ENCODE measurements at places on chromosomes 2 and 18.

GRCh38 chr18:45619062-45619825 lies 4.0 kb downstream of the SLC14A2 start:
- no peak for DNase-seq

DNA sequence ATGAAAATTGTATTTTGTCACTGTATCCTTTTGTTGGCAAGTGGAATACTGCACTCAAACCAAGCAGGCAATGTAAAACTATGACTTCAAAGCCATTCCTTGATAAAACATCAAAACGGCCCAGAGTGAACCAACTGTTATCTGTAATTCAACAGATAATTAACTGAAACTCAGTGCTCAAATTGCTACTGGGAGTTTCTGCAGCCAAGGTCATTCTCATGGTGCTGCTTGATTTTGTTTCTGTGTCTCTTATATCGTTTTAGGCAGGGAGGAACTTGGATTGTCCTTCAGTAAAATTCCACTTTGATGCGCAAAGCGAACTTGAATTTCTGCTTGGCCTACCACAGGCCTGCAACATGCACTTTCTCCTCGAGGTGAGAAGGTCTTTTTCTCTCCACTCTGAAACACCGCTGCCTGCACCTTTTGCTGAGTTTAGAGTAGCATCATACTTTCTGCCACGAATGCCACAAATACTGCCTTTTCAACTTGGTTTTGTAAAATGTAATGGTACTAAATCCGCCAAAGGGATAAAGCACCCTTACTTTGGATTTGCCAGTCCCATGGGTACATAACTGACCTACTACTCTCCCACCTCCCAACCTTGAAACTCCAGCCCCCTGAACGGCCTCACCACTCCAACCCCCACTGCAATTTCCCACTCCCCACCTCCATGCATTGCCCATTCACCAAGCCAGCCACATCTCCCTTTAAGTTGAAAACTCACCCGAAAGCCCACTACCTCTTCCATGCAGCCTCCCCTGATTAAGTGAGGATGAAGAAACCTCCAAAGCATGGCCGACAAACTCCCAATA lies 204.7 kb downstream of the TGIF1 start:
- DNase-seq, result no peak

- no peak for DNase-seq
These were observed 219.0 kb downstream of the ACTR3 start for GRCh38 chr2:114108824-114109416.

- no peak for DNase-seq
These were observed 111.1 kb downstream of the PDCL3 start for GRCh38 chr2:100673691-100674485.

DNA sequence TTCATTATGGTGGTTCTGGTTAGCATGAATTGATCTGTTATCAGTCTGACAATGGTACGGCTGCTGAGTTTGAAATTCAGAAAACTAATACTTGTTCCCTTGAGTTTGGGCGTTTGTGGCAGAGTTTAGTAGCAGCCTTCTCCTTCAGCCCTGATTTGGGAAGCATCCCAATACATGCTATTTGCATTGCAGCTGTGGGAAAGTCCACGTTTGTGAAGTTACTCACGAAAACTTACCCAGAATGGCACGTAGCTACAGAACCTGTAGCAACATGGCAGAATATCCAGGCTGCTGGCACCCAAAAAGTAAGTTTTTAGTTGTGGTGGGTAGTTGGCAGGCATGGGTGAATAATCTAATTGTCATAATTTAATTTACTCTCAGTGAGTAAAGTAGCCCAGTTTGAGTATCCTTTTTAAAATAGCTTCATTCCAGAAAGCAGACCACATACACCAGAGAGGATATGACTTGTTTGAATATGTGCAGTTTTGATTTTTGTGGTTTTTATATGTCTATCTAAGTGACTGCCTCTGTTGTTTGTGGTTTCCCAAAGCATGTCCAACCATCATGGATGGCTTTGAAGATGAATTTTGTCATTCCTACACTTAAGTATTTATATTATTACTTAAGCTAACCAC lies 12.2 kb downstream of the DGUOK start:
- no peak for DNase-seq

DNA sequence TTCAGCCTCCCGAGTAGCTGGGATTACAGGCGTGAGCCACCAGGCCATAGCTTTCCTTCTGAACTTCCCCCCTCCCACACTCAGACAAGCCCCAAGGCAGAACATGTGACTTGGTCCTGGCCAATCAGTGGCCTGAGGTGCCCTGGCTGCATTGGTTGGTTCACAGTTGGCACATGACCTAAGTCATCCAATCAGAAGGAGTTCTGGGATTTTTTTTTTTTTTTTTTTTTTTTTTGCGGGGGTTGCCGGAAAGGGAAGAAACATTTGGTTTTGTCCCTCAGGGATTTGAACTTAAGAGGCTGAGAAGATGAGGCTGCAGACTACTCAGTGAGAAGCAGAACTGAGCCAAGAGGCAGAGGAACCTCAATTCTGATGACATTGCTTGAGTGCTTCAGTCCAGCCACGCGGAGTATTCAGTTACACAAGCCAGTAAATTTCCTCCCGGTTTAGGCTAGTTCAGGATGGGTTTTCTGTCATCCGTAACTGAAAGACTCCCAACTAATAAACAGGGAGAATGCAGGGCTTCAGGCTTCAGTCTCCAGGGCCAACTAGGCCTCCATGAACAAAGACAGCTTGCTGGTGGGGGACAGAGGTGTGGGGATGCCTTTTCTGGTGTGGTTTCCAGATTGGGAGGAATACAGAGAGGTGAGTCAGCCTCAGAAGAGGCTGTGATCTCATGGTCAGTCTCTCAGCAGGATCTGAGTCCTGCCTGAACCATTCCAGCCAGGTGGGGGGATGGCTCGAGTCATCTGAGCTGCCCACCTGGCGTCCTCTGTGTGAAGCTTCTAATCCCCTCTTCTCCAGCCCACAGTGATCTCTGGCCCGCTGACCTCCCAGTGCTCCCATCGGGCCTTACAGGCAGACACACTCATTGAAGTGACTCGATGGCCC lies 9.2 kb downstream of the PTMA start:
- no peak for DNase-seq

DNA sequence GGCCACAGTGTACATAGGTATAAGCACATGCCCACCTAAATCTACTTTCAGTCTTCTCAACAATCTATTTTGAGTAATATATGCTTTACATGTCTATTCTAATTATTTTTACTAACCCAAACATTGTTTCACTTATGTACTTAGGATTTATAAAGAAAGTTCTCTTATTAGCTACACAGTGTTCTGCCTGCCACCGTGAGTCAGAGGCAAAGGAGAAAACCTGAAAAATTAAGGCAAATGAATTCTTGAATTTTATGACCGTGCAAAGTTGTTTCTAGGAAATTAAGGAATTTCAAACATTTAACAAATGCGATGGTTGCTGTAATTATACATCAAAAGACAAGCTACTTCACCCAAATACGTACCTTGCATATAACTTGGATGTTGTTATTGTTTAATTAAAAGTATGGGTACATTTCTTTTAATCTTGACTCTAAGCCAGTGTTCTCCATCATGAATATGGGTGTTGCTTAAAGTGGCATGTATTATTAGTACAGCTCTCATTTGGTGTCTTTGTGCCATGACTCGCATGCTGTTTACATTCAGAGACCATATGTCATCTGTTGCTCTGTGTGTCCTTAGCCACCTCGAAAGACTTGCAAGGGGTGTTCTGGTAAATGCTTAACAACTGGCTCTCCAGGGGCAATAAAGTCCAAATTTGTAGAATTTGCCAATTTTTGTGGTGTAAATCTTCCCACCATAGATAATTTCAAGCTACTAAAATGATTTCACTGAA lies 154.3 kb upstream of the FN1 start:
- no peak for DNase-seq

GRCh38 chr2:191462370-191462769 lies 215.6 kb upstream of the NABP1 start:
- DNase-seq, result no peak

DNA sequence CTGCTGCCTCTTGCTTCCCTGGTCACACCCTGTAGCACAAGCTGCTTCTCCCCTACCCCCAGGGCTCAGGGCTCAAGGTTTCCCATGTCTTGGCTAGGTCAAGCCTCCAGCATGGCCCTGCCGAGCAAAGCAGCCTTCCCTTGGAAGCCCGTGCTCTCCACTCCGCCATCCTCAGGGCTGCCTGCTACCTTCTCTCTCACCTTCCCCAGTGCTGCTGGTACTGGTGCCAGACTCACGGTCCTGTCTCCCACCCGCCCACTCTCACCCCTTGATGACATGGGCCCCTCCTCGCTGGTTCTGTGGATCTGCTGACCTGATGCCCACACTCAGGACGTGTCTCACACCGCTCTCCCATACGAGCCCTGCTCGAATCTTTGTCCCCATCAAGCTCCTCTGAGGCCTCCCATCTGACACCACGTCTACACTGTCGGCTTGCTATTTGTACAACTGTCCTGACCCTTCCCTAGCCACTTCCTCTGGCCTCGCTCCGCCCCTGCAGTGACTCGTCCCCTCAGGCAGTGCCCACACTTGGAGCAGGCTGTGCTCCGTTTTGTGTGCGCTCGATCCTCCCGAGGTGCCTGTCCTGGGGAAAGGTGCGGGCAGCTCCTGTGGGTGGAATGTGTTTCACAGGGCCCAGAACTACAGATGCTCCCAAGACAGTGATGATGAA lies 49.9 kb downstream of the ZAP70 start:
- DNase-seq, result no peak

DNA sequence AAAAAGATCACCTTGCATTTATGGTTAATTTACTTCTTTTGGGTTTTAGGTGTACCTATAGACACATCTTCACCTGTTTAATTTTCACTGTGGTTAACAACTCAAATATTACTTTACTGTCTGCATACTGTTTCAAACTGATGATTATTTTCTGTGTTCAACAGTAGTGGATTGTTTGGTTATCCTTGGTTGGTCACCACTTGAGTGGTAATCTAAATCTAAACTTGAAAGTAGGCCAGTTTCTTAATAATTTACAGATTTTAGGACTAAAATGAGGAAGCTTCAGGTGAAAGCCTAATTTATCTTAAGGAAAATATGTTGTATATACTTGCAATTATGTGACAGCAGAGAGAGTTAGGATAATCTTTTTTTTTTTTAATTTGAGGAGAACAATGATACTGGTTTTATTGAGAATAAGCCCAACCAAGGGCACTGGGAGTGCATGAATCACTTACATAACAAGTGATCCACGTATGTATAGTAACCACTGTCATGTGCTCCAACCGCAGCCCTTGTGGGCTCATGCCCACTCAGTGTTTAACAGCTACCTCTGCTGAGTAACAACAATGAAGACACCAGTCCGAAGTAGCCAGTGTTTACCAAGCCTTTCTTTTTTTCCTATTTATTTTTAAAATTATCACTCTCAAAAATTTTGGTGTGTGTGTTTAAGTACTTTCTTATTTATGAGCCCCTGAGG lies 31.0 kb upstream of the WDSUB1 start:
- no peak for DNase-seq

DNA sequence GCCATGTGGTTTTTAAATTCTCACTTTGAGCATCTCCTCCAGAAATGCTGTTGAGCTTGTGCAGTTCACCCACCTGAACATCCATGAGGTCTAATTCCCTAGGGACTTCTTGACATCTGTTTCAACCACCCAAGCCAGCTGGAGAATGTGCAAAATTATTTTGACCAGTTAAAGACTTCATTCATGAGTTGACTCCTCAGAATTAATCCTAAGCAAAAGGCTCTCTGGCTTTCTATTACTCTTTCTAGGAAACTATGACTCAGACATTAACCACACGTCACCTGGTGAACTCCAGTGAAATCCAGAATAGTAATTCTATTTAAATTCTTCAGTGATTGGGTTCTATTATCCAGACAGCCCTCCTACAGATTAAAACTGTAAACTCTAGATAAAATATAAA lies 247.5 kb downstream of the NBAS start:
- no peak for DNase-seq

- DNase-seq, result no peak
These were observed 38.4 kb downstream of the CREG2 start for GRCh38 chr2:101348883-101349282.

DNA sequence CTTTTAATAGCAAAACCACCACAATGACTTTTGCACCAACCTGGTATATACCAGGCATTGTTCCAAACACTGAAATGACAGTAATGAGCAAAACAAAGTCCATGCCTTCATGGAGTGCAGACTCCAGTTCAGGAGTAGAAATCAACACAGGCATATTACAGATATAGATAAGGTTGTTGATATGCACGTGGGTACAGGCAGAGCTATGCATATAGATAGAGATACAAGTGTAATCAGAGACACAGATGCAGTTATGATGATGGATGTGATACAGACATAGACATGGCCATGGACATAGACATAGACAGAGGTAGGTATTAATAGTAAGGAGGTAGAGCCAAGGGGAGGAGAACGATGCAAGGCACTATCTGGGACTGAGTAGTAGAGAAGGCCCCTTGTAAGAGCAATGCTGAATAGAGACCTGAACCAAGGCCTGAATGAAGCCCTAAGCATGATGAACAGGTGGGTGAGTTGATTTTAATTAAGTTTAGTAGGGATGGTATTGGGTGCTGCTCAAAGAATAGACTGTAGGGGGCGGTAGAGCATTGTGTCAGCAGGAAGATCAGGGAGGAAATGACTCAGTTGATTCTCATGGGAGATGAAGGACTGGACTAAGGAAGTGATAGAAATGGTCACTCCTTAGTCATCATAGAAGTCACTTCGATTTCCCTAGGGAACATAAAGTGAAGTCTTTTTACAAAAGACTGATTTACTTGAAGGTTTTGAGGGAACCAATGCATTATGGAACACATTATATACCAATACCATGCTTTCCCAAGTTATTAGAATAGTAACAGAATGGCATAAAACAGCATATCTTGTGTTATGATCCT lies 39.4 kb downstream of the CMPK2 start:
- DNase-seq, result peak; percentile 37

- DNase-seq, result no peak
These were observed 76.2 kb downstream of the FAM168B start for GRCh38 chr2:131016826-131017741.

- DNase-seq, result no peak
These were observed 534.9 kb downstream of the SLC4A3 start for GRCh38 chr2:220162320-220162719.

Measured in stimulated activated CD4-positive, alpha-beta T cell treated with anti-CD3 and anti-CD28 coated beads, Interleukin-1b, Interleukin-23, amount 100 ng/mL, for 1 hour (primary cell).